Stimulated activated CD8-positive, alpha-beta memory T cell treated with anti-CD3 and anti-CD28 coated beads, Interleukin-4, amount 100 ng/mL, for 1 hour (primary cell): ENCODE measurements at places on chromosomes 13 and 19.

DNA sequence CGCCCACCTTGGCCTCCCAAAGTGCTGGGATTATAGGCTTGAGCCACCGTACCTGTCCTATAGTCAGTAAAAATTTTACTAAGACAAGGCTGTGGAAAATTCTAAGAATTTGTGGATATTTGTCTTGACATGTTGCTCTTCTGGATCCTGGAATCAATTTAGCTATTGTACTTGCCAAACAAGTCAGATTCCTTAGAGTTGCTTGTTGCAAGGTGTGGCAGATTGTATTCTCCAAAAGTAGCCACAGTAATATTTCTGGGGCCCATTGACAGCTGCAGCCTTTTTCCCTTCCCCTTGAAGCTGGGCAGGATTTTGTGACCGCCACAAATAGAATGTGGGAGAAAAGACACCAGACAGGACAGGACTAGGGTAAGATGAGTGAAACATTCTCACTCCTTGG lies 98.8 kb upstream of the TMTC4 start:
- no peak for DNase-seq

DNA sequence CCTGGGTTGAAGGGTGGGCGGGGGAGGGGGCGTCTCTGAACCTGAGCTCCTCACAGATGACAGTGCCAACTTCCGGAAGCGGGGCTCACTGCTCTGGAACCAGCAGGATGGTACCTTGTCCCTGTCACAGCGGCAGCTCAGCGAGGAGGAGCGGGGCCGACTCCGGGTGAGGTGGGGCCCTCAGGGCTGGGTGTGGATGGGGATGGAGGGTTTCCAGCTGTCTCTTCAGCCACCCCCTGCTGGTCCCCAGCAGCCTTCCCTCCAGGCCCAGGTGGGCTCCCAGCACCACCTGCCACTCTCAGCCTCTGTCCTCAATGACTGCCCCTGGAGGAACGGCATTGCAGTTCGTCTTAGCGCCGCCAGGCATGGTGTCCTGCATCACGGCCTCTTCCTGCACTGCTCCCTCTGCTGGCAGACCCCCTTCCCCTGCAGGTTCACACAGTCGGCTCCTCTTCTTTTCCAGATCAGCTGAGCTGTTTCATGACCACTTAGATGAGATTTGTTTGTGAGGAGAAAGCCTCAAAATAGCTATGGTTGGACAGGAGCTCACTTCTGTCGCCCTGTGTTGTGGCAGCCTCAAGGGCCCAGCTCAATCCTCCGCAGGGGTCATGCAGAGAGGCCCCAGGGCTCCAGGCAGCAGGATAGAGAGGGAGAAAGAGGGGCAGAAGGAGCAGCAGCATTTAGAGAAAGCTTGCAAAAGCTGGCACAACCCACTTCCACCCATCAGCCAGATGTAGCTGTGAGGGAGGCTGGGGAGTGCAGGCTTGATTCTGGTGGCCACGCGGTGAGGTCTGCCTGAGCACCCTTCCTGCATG lies 2.5 kb upstream of the GARIN5A start:
- no peak for DNase-seq

- peak; percentile 42 for DNase-seq
These were observed 13.8 kb downstream of the SH2D3A start for GRCh38 chr19:6753178-6754031.

- DNase-seq = no peak
These were observed 485.3 kb downstream of the UQCRFS1 start for GRCh38 chr19:28727480-28728159.

GRCh38 chr19:47560999-47561398 lies 11.9 kb downstream of the ZNF541 start:
- DNase-seq = no peak

DNA sequence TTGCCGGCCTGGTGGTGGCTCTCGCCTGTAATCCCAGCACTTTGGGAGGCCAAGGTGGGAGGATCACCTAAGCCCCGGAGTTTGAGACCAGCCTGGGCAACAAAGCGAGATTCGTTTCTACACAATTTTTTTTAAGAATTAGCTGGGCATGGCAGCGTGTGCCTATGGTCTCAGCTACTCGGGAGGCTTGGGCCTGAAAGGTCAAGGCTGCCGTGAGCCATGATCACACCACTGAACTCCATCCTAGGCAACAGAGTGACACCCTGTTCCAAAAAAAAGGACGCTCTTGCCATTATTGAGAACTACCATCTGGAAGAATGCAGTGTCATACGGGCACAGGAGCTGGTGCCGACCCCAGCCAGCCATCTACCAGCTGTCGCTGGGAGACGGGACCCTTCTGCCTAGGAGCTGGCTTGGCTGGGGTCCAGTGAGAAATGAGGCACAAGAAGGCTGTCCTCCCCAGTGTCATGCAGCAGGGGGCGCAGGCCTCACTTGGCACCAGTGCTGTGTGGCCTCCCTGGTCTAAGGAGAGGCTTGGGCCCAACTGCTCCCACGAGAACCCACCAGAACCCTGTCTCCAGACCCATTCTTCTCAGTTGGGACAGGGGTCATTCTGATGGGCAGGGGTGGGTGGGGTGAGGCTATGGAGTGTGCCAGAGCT lies 12.2 kb upstream of the RELB start:
- DNase-seq = peak; percentile 25

DNA sequence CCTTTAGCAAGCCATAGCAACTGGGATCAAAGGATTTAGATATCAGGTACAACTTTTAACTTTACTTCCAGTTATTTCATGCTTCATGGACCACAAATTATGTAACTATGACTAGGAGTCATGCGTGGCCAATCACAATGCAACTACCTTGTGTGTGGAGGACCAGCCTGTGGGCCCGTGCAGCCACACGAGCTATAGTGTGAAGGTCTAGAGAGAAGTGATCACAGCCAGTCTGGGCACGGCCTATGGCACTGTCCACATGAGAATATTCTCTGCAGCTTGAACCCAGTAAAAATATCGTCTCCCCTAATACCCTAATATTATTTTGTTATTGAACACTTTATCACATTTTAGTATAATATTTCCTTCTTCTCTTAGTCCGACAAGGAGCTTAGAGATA lies 464.9 kb upstream of the MIR17HG start:
- DNase-seq = no peak

DNA sequence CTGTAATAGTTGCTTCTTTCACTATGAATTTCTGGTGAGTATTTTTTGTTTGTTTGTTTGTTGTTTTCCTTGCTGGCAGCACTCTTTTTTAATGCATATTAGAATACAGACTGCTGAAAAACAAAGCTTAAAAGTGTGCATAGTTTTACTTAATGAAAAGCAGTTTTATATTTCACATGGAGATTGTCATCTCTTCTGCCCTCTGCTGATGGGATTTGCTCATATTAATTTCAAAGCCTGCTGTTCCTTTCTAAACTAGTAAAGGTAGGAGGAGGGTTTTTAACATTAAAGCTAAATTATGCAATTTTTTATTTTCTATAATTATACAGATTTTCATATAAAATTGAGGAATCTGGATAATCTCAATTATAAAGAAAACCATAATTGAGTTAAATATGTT lies 692.6 kb upstream of the SLITRK1 start:
- DNase-seq = no peak

- no peak for DNase-seq
These were observed 92.2 kb downstream of the DCLK1 start for GRCh38 chr13:36038785-36039555.

- DNase-seq = no peak
These were observed 776.9 kb downstream of the GPC5 start for GRCh38 chr13:92175330-92175729.

DNA sequence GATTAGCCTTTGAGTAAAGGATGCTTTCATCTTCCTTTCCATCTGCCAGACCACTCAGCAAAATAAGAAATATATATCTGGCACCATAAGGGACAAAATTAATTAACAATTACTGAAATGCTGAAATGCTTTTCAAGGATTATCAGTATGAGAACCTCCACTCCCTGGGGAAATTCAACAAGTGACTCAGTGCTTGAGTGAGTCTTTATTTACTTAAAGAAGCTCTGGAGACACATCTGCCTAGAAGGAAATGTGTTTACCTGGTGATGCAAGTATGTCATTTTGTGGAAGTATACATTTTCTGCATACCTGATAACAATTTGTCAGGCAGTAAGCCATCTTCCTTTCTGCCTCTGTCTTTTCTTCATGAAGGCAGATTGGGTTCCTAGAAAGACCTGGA lies 23.4 kb downstream of the ZNF560 start:
- DNase-seq = no peak

- DNase-seq = no peak
These were observed 32.8 kb upstream of the AKAP11 start for GRCh38 chr13:42239161-42239560.

DNA sequence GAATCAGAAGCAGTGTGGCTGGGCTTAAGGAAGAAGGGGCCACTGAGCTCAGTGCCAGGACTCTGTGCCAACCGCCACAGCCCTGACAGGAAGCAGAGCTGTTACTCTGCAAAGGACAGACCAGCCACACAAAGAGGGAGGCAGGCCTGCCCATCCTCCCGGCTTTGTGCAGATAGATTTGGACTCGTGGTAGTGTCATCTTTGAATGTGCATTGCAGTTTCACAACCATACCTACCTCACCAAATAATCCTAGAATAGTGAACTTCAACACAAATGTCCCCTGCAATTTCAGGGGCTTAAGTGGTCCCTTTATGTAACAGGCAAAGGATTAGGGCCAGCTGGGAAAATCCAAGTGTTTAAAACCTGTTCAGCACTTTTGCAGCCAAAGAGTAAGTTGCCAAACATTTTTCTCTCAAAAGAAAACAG lies 55.1 kb upstream of the CLDN10 start:
- no peak for DNase-seq

DNA sequence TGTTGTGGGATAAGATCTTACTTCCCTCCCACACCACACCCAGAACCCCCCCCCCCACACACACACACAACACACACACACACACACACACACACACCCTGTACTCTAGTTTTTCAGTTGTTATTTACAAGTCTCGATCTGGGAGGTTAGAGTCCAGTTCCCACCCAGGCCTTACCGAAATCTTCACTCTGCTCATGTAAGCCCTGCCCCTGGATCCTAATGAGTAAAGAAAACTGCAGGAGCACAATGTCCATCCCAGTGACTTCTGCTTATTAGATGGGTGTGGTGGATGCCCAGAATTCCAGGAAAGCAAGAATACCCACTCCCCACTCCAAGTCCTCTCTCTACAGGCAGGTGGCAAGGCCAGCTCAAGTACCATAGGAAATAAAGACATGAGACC lies 23.0 kb downstream of the STARD13 start:
- DNase-seq = no peak

DNA sequence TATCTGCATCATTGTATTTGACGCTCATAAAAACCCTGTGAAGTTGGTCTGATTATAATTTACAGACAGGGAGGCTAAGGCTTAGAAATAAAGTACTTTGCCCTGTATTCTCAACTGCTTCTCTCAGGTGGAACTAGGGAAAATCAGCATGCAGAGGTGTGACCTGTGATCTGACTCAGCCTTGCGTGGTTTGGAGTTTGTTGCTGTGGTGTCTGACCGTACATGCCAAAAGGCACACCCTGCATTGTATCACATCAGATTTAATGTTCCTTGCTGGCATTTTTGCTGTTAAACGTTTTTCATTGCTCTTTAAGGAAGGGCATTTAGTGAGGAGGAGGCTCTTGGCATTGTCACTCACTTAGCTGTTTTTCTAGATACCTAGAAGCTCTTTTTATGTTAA lies 58.8 kb upstream of the C1QTNF9B start:
- no peak for DNase-seq

- DNase-seq = no peak
These were observed 14.8 kb upstream of the PROZ start for GRCh38 chr13:113143466-113144254.

- no peak for DNase-seq
These were observed 98.2 kb upstream of the C1QTNF9B start for GRCh38 chr13:23995283-23996073.

DNA sequence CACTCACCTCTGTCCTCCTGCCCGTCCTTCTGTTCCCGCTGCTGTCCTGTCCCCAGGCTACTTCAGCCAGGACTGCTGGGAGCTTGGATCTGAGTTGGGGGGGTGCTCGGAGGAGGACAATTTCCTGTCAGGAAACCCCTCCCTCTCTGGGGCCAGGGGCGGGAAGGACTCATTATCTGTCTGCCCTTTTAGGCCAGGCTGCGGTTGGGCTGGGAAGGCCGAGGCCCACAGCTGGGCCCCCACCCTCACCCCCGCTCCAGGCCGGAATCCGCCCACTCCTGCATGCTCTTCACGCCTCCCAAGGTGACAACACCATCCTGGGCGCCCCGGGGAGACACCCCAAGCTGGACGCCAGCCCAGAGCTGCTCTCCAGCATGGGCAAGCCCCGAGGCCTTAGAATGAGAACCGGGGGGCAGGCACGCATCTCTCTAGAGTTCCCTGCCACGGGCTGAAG lies at the start of gene EXOC3L2:
Gene EXOC3L2 (minus strand): TSS at position 74 of the 454 bp plus-strand sequence. CDS start 6,362 bp downstream, outside the sequence.
- no peak for DNase-seq

GRCh38 chr13:111908981-111909380 lies 158.0 kb upstream of the SOX1 start:
- DNase-seq = no peak

DNA sequence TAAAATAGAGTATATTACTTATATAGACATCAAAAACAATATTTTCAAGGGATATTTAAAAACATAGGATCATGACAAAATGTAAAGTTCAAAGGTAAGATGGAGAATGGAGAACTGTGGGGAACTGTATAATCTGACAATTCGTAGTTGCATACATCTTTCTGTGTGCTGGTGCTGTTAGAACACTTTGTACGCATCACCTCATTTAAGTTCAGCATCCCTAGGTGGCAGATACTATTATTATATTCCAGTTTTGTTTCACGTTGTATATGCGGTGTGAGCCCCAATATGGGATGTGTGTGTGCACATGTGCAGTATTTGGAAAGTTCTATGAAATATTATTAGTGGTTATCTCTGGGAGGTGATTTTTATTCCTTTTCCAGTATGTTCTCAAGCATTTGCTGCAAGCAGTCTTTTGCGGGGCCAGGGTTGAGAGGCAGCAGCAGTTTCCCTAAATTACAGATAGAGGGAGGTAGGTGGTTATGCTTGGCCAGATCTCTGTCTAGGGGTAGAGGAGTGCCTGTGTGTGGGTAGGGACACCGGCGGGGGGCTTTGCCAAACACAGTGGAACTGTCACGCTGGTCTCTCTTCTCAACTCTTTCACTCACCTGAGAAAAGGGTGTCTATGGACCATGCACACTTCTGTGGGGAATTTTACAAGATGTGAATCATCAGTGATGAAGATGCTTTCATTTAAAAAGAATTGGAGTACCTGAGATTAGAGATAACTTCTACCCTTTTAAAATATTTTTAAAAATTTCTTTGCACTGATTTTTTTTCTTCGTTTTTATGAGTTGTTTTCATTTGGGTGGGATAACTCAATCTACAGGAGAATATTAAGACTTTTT lies 55.6 kb upstream of the ALOX5AP start:
- DNase-seq = peak; percentile 11

- no peak for DNase-seq
These were observed 2220.8 kb upstream of the PCDH20 start for GRCh38 chr13:63636316-63636993.

DNA sequence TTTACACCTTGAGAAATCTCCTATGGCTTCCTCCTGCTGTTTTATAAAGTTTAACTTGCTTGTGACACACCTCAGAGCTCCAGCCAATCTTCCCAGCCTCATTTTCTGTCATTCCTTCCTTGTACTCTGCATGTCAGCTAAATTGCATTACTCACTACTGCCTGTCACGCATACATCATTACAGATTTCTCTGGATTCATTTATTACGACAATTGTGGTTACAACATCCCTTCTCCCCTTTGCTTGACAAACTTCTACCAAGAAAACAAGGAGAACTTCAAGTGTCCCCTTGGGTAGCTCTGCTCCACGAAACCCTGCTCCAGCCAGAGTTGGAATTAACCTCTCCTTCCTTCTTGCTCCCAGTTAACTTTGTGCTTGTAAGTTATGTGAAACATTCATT lies 22.0 kb upstream of the GPR18 start:
- DNase-seq = no peak
